Bronchus fibroblast of lung (primary cell): ENCODE measurements at places on chromosomes 7 and 10. TPM values are rescaled to one million over a fixed set of nuclear protein-coding genes. Genes with fewer than 3 reads are reported as not detected.

Gene SEMA3A
- total RNA-seq, result 34.0 and 38.7 TPM in 2 replicates

Gene STEAP1B
- 23.0 and 24.7 TPM in 2 replicates for total RNA-seq

Gene CNPY1
- total RNA-seq, result not detected in 2 replicates

Gene PRRT4
- total RNA-seq, result 0.17 TPM in 1 of 2 replicates, not detected in the other

Gene HOXA5
- 30.6 and 36.8 TPM in 2 replicates for total RNA-seq

Gene CTAGE15
- not detected in 2 replicates for total RNA-seq

Gene ABLIM1
- total RNA-seq, result 0.59 and 1.2 TPM in 2 replicates

Gene KIAA1549
- 0.67 and 1.0 TPM in 2 replicates for total RNA-seq

Gene CALML5
- total RNA-seq, result not detected in 2 replicates

Gene DLX5
- total RNA-seq, result not detected in 2 replicates

Gene OTUD1
- total RNA-seq, result 1.8 and 2.4 TPM in 2 replicates

Gene COL26A1
- 1.0 TPM in 1 of 2 replicates, not detected in the other for total RNA-seq

Gene EEF1AKMT2
- 20.1 and 27.7 TPM in 2 replicates for total RNA-seq

Gene COL17A1
- total RNA-seq, result under 0.01 and 0.15 TPM in 2 replicates

Gene XRCC2
- 3.1 and 3.5 TPM in 2 replicates for total RNA-seq

Gene IFIT1B
- total RNA-seq, result not detected in 2 replicates

Gene OPALIN
- not detected in 2 replicates for total RNA-seq

Gene SH2D4B
- not detected in 2 replicates for total RNA-seq

Gene ZNRF2
- 3.0 and 4.2 TPM in 2 replicates for total RNA-seq

Gene ZNF679
- not detected in 2 replicates for total RNA-seq

Gene CAMK2G
- total RNA-seq, result 12.8 and 17.2 TPM in 2 replicates

Gene HDAC9
- 1.3 and 2.5 TPM in 2 replicates for total RNA-seq

Gene SLF2
- total RNA-seq, result 19.0 and 23.7 TPM in 2 replicates

Gene SEMA3E
- 0.45 and 0.50 TPM in 2 replicates for total RNA-seq

Gene KLLN
- 0.30 and 0.34 TPM in 2 replicates for total RNA-seq

Gene LRRC18
- total RNA-seq, result 0.15 TPM in 1 of 2 replicates, not detected in the other

Gene CRPPA
- total RNA-seq, result 0.74 and 1.0 TPM in 2 replicates

Gene LBX1
- under 0.01 TPM in 1 of 2 replicates, not detected in the other for total RNA-seq
